ENCODE measurements at places on chromosomes 12 and 14. TPM values are rescaled to one million over a fixed set of nuclear protein-coding genes. Genes with fewer than 3 reads are reported as not detected.
A peak's percentile ranks its signal among the peaks of the same experiment; 100 is the strongest.

DNA sequence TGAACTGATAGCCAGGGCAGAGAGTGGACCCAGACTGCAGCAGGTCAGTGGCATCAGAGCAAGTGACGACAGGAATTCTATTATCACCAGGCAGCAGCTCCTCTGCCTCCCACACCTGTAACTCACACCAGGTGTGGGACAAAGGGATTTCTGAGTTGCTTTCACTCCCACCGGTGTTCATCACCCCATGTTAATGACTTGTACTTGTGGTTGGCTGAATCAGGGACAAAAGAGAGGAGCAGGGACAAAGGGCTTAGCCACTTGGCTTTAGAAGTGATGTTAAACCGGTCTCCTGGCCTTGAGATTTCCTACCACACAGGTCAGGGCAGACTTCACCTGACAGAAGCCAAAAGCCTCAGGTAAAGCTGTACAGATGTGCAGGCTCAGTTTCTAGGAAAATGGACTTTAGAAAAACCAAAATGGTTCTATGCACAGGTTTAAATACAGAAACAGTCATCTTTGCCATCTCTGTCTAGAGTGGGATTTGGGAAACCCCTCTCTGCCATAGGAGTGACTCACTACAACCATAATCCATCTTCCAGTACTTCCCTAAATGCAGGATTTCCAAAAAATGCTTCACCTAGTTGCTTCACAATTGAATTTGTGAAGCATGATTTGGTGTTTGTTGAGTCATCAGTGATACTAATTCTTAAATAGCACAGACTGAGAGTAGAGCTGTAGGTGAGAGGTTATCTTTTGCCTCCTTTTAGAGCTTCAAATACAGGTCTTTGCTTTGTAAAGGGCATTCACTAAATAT, 158.5 kb downstream of the PRKCH start:
- no peaks in the 10 kb centered on the region for H3K36me3 ChIP-seq
- H3K27me3 ChIP-seq: no peaks in the 10 kb centered on the region
- no peak overlapping the region for H3K27ac ChIP-seq

DNA sequence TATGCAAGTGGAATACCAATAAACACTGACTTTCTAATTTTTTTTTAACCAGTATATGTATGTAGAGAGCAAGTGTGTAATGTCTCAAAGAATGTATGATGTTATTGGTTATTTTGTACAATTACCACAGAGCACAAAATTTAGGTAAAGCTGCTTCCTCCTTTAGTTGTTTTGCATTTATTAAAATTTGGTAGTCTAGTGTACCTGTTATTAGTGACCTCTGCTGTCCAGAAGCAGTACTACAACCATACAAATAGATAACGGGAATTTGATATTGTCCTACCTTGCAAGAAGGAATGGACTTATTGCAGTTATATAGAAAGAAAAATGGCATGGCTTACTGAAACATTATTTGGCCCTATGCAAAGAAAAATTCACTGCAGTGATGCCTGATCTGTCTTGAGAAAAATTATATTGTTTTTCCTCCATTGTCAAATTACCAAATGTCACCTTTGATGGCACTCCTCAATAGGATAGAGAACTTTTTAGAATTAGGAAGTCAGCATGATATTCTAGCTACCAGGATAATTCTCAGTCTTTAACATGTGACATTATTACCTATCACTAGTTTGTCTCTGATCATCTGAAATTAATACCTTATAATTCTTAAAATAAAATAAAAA, 153.9 kb upstream of the RMST start:
- no peak overlapping the region for H3K4me3 ChIP-seq
- no peaks in the 10 kb centered on the region for H3K36me3 ChIP-seq
- H3K27ac ChIP-seq: no peak overlapping the region
- peaks cover 19% of the 10 kb centered on the region for H3K27me3 ChIP-seq
- no peaks in the 10 kb centered on the region for H3K4me1 ChIP-seq

Gene NFATC4
- 7.6 TPM for total RNA-seq

GRCh38 chr12:45828402-45828801, 98.9 kb downstream of the ARID2 start:
- H3K27me3 ChIP-seq: no peaks in the 10 kb centered on the region
- no peak overlapping the region for H3K27ac ChIP-seq
- H3K4me3 ChIP-seq: no peak overlapping the region
- H3K36me3 ChIP-seq: no peaks in the 10 kb centered on the region

GRCh38 chr12:132689227-132689626, 1.8 kb downstream of the PXMP2 start:
- peak overlapping the region; percentile 26 for H3K4me3 ChIP-seq
- H3K36me3 ChIP-seq: no peaks in the 10 kb centered on the region
- no peak overlapping the region for H3K27ac ChIP-seq
- H3K4me1 ChIP-seq: peaks cover 8% of the 10 kb centered on the region

Gene FAM181A
- not detected for total RNA-seq

Gene AMHR2
- not detected for total RNA-seq

- no peak overlapping the region for H3K4me3 ChIP-seq
- no peak overlapping the region for H3K27ac ChIP-seq
- H3K4me1 ChIP-seq: no peaks in the 10 kb centered on the region
- peaks cover 12% of the 10 kb centered on the region for H3K36me3 ChIP-seq
Observed at GRCh38 chr14:30915596-30915995, 41.2 kb downstream of the COCH start.

DNA sequence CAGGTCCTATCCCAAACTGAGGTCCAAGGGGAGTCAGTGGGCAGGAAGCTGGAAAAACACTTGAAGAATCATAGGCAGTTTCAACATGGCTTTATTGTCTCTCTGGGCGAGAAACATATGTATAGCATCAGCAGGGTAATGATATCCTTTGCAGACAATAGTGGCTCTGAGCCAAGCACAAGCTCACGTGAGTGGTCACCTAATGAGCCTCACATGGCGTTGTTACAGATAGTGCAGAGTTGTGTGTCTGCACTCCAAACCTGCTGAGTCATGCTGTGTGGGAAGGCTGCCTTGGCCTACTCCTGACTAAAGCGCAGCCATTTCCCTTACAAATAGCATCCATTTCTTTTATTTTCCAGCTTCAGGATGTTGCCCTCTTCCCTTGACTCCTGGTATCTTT, 105.2 kb upstream of the SYT1 start:
- H3K36me3 ChIP-seq: no peaks in the 10 kb centered on the region
- no peaks in the 10 kb centered on the region for H3K4me1 ChIP-seq
- no peak for DNase-seq
- no peak overlapping the region for H3K4me3 ChIP-seq
- H3K27me3 ChIP-seq: no peaks in the 10 kb centered on the region
- no peak overlapping the region for H3K27ac ChIP-seq

GRCh38 chr12:107025671-107026070, 38.7 kb upstream of the MTERF2 start:
- H3K36me3 ChIP-seq: no peaks in the 10 kb centered on the region
- peaks cover 13% of the 10 kb centered on the region for H3K4me1 ChIP-seq

- no peaks in the 10 kb centered on the region for H3K27me3 ChIP-seq
- H3K4me1 ChIP-seq: no peaks in the 10 kb centered on the region
- H3K27ac ChIP-seq: no peak overlapping the region
- no peak overlapping the region for H3K4me3 ChIP-seq
- H3K36me3 ChIP-seq: no peaks in the 10 kb centered on the region
Observed at GRCh38 chr14:52048116-52048515, 20.7 kb downstream of the NID2 start.

DNA sequence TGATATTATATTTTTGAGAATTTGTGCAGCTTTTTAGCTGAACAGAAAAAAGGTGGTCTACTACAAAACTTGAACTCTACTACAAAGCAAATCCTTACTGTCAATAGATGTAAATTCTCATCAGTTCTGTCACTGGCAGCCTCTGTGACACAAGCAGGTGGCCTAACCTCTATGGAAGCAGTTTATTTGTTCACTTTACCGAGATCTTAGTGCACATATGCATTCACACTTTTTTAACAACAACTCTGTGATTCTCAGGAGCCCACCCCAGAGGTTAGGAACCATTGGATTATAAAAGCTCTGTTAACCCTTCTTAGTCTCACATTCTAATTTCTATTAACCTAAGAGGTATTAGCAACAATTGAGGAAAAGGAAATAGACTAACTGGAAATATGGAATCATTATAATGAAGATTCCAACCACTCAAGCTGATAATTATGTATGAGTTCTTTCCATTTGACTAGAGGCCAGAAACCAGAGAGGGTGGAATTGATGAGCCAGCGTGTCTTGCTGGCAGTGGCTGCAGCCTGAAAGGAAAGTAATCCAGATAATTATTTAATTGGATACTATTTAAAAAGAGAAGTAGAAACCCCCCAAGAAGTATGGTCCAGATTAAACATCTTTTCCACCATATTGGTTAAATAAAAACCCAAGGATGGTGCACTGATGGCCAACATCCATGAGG, 451.1 kb downstream of the TMEM117 start:
- H3K4me3 ChIP-seq: no peak overlapping the region
- no peaks in the 10 kb centered on the region for H3K36me3 ChIP-seq
- H3K4me1 ChIP-seq: no peaks in the 10 kb centered on the region

DNA sequence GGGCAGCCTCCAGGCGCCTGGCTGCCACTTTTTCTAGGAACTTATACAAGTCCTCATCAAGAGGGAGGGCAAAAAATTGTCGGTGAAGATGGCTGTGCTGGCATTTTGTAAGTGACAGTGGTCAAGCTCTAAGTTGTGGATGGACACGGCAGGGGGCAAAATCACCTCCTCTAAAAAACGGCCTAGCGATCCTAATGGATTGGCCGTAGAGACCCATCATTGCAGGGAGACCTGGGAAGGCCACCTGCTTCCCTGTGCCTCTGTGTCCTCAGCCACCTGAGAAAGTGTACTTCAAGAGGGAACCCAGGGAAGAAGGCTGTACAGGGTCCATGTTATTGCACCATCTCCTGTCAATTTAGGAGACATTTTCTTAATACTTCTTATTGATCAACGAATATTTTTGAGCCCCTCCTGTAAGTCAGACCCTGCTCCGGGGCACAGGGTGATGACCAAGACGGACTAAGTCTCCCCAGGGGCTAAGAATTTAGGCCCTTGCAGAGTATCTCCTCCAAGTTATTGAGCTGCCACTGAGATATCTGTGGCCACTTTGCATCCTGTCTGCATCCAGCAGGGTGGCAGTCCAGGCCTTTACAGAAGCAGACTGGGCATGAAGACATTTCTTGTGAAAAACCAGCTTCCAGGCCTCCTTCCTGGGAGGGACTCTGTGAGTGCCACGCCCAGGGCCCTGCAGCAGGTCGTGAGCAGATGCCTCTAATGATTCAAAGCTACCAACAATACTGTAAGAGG, 40.5 kb downstream of the PSMA6 start:
- H3K27me3 ChIP-seq: no peaks in the 10 kb centered on the region
- DNase-seq: no peak
- no peak overlapping the region for H3K4me3 ChIP-seq
- peak overlapping the region; percentile 42 for H3K27ac ChIP-seq
- H3K4me1 ChIP-seq: peaks cover 61% of the 10 kb centered on the region

Gene DDX51
- total RNA-seq: 38.1 TPM

- H3K27me3 ChIP-seq: no peaks in the 10 kb centered on the region
- H3K36me3 ChIP-seq: no peaks in the 10 kb centered on the region
- H3K27ac ChIP-seq: no peak overlapping the region
- no peak overlapping the region for H3K4me3 ChIP-seq
Observed at GRCh38 chr12:29681370-29681769, 102.4 kb downstream of the TMTC1 start.

Gene PAX9
- 5.2 TPM for total RNA-seq

All from HCT116 (cell line).